ENCODE measurements at places on chromosomes 11 and 22. TPM values are rescaled to one million over a fixed set of nuclear protein-coding genes. Genes with fewer than 3 reads are reported as not detected.

Gene ACAD8
- 46.1 TPM for total RNA-seq

GRCh38 chr11:132312701-132313111, 942.3 kb downstream of the NTM start:
- H3K4me3 ChIP-seq, result no peak overlapping the region
- no peak for DNase-seq
- H3K27me3 ChIP-seq, result no peaks in the 10 kb centered on the region

GRCh38 chr11:22730319-22730718, 63.9 kb downstream of the GAS2 start:
- no peaks in the 10 kb centered on the region for H3K36me3 ChIP-seq
- H3K4me3 ChIP-seq, result no peak overlapping the region
- no peaks in the 10 kb centered on the region for H3K27me3 ChIP-seq
- no peak overlapping the region for H3K27ac ChIP-seq
- no peak for DNase-seq

DNA sequence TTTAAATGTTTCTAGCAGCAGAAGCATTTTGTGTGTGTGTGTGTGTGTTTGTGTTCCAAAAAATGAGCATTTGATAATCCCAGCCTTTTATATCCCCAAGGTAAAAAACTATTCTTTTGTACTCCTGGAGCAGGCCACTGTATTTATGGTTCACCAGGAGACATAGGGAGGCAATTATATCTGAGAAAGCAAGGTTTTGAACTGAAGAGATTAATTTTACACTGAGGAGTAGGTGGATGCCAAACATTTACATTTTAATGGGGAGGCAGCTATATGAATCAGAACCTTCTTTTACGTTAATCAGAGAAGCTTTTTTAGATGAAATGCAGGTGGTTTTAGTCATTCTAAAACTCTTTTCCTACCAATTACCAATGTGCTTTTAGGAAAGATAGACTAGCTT, 1374.0 kb upstream of the TENM4 start:
- no peak overlapping the region for H3K4me3 ChIP-seq
- no peaks in the 10 kb centered on the region for H3K4me1 ChIP-seq
- no peaks in the 10 kb centered on the region for H3K27me3 ChIP-seq
- H3K36me3 ChIP-seq, result no peaks in the 10 kb centered on the region

DNA sequence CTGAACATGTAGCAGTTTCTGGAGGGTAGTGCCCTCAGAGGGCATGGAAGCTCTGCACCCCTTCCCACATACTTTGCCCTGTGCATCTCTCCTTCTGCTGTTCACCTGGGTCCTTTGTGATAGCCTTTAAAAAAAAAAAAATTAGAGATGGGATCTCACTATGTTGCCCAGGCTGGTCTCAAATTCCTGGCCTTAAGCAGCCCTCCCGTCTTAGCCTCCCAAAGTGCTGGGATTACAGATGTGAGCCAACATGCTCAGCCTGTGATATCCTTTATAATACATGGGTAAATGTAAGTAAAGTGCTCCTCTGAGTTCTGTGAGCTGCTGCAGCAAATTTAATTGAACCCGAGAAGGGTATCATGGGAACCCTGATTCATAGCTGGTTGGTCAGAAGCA, 33.7 kb downstream of the PPFIA1 start:
- H3K4me1 ChIP-seq, result no peaks in the 10 kb centered on the region
- H3K27me3 ChIP-seq, result no peaks in the 10 kb centered on the region
- no peak overlapping the region for H3K27ac ChIP-seq
- no peaks in the 10 kb centered on the region for H3K36me3 ChIP-seq
- DNase-seq, result no peak

DNA sequence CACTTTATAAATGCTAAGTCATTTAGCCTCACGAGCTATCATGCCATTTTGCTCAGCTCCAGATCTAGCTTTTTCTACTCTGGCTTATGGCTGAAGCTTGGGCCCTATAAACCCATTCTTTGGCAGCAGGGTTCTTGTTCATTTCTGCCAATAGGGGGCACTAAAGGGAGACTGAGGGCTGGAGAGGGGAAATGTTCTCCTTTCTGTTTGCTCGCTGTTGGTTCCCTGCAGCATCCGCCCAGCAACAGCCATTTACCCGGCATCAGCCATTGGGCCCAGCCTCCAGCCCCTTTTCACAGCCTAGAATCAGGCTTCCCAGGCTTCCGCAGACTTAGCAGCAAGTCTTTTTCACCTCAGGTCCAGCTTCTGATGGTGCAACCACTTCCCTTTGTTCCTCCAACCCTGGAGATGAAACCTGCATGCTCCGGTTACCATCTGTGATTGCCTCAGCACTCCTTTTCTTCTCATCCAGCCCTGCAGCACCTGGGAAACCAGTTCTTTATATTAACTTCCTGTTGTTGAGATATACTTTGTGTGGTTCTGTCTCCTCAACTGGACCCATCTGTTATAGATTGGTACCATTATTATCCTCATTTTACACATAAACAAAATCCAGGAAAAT, 4.2 kb upstream of the ME3 start:
- no peak overlapping the region for H3K4me3 ChIP-seq
- DNase-seq, result no peak
- no peak overlapping the region for H3K27ac ChIP-seq
- peaks cover 3% of the 10 kb centered on the region for H3K4me1 ChIP-seq
- H3K27me3 ChIP-seq, result no peaks in the 10 kb centered on the region
- H3K36me3 ChIP-seq, result no peaks in the 10 kb centered on the region

Gene CASP1
- 20.1 TPM for total RNA-seq

DNA sequence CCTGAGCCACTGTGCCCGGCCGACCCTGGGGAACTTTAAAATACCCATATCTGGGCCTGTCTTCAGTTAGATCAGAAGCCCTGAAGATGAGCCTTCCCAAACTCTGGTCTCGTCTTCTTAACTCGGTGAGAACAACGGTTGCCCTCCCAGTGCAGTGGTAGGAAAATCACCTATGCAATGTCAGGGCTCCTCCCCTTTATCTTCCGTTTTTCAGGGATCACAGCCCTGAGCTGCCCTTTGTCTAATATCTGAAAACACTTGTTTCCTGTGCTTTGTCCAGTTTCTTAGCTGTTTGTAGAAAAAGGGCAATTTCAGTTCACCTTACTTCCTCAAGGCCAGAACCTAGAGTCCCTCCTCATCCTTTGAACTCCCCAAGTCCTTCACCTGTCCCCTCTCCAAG, 9.4 kb downstream of the DRAP1 start:
- H3K27me3 ChIP-seq, result no peaks in the 10 kb centered on the region
- H3K4me1 ChIP-seq, result no peaks in the 10 kb centered on the region
- H3K36me3 ChIP-seq, result no peaks in the 10 kb centered on the region
- H3K27ac ChIP-seq, result no peak overlapping the region
- no peak overlapping the region for H3K4me3 ChIP-seq

GRCh38 chr11:2432171-2432621, 12.1 kb downstream of the TRPM5 start:
- no peaks in the 10 kb centered on the region for H3K4me1 ChIP-seq
- H3K36me3 ChIP-seq, result no peaks in the 10 kb centered on the region
- no peak overlapping the region for H3K27ac ChIP-seq
- no peak overlapping the region for H3K4me3 ChIP-seq
- H3K27me3 ChIP-seq, result no peaks in the 10 kb centered on the region
- DNase-seq, result no peak

DNA sequence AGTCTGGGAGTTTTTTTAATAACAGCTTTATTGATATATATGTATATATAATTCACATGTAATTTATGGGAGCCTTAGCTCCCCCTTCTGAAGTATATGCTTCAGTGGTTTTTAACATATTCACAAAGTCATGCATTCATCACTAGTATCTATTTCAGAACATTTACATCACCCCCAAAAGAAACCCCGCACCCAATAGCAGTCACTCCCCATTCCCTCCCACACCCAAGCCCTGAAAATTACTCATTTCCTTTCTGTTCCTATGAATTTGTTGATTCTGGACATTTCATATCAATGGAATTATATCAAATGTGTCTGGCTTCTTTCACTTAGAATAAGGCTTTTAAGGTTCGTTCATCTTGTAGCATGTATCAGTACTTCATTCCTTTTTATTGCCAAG, 35.6 kb upstream of the SYT7 start:
- no peak overlapping the region for H3K27ac ChIP-seq
- no peaks in the 10 kb centered on the region for H3K4me1 ChIP-seq
- H3K36me3 ChIP-seq, result no peaks in the 10 kb centered on the region
- H3K4me3 ChIP-seq, result no peak overlapping the region

Gene CD151
- 362 TPM for total RNA-seq

Gene MS4A6E
- not detected for total RNA-seq

Gene BAIAP2L2
- total RNA-seq, result 0.14 TPM

Gene CREB3L1
- total RNA-seq, result 47.0 TPM

Gene OR52H1
- 0.57 TPM for total RNA-seq

All from prostate gland (tissue), 2 donors.